ENCODE measurements at places on chromosomes 1 and 21.

DNA sequence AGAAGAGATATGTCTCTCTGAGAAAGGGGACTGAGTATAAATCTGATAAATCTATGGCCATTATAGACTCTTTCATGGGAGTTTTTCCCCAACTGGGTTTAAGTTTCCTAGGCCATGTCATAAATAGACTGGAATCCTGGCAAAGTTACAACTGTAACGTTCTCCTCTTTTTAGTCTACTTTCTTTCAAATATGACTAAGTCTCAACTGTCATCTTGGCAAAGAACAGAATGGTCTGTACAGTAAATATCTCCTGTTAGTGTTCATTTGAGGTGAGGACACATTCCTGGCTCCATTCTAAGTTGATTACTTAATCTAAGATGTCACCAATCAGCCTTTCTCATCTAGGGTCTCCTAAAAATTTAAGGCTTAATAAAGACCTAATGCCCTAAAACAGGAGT lies 300.5 kb downstream of the BRINP2 start:
- no peak for DNase-seq

GRCh38 chr1:50651476-50652263 lies 228.4 kb upstream of the DMRTA2 start:
- no peak for DNase-seq

DNA sequence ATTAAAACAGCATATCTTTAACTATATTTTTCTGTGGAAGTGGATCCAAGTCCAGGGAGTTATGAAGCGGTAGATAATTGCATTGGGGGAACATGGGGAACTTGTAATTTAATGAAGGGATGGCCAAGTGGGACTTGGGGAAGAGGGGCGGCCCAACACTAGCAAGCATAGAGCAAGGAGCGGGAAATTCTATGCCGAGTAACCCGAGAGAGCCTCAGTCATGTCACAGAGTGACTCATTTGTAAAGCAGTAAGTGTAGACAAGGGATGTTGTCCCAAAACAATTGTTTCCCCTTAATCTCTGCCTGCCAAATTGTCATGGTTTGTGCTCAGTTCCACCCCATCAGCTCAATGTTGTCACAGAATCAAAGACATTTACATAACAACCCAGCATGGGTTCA lies 620.1 kb downstream of the AJAP1 start:
- DNase-seq, result no peak

DNA sequence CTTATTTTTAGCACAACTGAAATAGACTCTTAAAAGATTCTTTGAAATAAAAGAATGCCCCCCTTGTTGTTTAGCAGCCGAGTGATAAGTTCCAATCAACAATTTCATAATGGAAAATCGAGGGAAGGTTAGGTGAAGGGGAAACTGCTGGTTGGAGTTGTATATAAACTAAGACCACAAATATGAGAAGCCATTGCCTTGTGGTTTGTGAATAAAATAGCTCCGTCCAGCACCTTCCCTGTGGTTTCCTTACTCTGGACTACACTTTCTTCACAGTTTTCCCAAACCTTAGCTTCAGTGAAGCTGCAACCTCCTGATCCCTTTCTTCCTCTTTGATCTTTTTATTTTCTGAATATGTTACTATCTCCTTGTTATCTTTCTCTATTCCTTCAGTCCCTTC lies 6.7 kb upstream of the RAB3GAP2 start:
- DNase-seq, result no peak

GRCh38 chr21:16084776-16085364 lies 355.1 kb downstream of the USP25 start:
- no peak for DNase-seq

DNA sequence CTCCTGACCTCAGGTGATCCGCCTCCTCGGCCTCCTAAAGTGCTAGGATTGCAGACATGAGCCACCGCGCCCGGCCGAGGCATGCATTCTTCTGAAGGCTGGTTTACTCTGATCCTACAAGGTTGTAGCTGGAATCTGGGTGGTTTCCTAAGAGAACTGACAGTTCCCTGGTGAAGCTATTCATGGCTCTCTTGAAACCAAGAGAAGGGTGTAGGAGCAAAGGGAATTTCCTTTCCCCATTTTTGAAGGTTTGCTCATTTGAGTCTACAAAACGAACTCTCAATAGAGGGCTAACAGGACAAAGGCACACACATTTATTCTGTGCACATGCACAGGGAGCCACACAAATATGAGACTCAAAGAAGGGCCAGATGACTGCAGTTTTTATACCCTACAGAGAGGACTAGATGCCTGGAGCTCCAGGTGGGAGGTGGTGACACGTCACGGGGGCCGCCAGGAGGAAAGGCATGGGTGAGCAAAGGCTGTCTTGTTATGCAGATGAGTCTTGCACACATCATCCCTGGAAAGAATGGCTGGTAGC lies 49.5 kb upstream of the ERRFI1 start:
- no peak for DNase-seq

DNA sequence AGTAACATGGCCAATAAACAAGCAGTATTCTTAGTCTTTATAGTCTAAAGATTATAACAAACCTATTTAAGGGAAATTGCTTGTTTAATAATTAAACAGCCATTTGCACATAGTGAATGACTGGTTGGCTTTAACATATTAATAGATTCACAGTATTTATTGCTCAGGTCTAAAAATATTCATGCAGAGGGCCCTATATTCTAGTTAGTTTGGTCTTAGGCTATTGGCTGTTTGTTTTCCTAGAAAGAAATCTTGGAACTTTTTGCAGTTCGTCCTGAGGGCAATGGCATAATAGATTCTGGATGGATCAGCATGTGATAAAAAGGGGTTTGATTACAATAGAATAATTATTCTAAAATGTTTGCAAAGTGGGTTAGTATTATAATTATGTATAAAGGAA lies 34.7 kb downstream of the BACH1 start:
- DNase-seq, result no peak

DNA sequence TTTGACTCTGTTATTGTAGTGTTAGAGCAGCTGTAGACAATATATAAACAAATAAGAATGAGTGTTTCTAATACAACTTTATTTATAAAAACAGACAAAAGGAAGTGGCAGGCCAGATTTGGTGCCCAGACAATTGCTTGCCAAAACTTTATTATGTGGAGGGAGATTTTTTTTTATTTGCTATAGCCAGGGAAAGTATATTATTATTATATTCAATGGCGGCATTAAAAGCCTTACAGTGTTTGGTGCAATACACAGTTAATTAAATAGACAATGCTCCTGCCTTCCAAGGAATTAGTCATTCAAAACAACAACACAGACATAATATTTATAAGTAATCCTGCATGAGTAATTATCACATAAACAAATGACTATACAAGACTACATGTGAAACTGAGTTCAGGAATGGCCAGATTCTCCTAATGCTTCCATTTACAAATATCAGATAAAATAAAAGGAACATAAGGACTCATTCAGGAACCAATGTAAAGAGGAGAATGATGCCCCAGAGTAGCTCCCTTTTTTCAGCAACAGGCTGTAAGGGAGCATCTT lies 10.6 kb upstream of the RC3H1 start:
- DNase-seq, result no peak

GRCh38 chr1:93981274-93981667 lies 72.0 kb upstream of the GCLM start:
- no peak for DNase-seq

DNA sequence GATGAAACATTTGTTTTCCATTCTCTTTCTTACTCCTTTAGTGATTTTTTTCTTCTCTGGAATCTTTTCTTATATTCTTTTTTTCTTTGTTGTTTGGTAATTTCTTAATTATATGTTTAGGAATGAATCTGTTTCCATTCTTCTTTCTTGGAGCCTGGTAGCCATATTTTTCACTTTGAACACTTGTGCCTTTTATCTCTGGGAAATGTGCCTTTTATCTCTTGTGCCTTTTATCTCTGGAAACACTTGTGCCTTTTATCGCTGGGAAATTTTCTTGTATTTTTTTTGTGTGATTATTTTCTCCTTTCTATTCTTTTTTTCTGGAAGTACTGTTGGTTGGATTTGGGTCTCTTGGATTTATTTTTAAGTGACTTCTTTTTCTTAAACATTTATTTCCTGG lies 118.2 kb downstream of the LEPR start:
- no peak for DNase-seq

GRCh38 chr1:93828367-93828755 lies 50.6 kb downstream of the DNTTIP2 start:
- no peak for DNase-seq

DNA sequence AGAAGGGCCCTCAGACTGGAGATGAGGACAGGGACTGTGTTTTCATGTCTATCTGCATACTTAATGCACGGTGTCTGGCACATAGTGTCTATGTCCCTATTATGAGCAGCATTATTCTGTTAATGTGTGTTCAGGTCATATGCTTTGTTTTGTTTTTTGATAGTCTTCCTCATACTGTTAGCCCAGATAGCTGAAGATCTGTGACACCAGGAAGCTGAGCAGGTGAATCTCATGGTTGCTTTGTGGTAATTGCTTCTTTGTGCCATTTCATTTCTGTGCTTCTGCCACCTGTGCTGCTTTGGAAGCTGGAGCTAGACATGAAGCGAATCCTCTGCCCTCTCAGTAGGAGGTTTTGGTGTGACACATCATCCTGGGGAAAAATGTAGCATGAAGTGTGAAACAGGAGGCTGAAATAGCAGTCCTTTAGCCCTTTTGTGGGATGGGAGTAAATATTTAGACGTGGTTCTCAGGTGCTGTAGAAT lies 15.8 kb downstream of the SMAP2 start:
- DNase-seq, result no peak

- DNase-seq, result no peak
Observed at GRCh38 chr1:159964144-159964543, 10.1 kb upstream of the SLAMF9 start.

GRCh38 chr1:115677182-115677555 lies 35.4 kb downstream of the VANGL1 start:
- DNase-seq, result no peak

- no peak for DNase-seq
Observed at GRCh38 chr1:116038679-116039078, 62.4 kb downstream of the SLC22A15 start.

DNA sequence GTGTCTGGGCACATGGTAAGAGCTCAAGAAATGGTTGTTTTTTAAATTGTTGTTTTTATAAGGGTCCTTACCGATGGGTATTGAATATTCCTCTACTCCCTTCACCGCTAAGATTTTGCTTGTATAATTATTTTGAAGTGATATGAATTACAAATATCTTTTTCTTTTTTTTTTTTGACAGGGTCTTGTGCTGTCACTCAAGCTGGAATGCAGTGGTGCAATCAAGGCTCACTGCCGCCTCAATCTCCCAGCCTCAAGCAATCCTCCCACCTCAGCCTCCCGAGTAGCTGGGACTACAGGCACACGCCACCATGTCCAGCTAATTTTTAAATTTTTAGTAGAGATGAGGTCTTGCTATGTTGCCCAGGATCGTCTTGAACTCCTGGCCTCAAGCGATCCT lies 27.1 kb upstream of the RAB3GAP2 start:
- DNase-seq, result no peak

DNA sequence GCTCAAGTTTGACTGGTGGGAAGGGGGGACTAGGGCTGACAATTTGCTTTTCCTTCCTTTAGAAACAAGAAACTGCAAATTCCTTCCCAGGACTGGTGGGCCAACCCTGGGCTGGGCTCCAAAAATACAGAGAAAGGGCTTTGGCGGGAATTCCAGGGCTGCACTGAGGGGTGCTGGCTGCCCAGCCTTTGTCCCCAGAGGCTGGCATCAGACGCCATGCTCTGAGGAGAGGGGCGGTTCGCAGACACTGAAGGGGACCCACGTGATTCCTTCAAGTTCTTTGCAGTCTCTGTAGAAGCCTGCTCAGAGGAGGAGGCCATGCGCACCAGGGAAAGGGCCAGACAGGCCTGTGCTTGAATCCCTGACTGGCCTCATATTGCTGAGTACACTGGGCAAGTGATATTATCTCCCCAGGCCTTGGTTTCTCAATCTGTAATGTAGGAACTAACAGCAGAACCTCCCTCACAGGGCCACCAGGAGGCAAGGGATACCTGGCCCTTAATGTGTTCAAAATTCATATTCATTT lies 119.5 kb downstream of the EPHB2 start:
- no peak for DNase-seq

DNA sequence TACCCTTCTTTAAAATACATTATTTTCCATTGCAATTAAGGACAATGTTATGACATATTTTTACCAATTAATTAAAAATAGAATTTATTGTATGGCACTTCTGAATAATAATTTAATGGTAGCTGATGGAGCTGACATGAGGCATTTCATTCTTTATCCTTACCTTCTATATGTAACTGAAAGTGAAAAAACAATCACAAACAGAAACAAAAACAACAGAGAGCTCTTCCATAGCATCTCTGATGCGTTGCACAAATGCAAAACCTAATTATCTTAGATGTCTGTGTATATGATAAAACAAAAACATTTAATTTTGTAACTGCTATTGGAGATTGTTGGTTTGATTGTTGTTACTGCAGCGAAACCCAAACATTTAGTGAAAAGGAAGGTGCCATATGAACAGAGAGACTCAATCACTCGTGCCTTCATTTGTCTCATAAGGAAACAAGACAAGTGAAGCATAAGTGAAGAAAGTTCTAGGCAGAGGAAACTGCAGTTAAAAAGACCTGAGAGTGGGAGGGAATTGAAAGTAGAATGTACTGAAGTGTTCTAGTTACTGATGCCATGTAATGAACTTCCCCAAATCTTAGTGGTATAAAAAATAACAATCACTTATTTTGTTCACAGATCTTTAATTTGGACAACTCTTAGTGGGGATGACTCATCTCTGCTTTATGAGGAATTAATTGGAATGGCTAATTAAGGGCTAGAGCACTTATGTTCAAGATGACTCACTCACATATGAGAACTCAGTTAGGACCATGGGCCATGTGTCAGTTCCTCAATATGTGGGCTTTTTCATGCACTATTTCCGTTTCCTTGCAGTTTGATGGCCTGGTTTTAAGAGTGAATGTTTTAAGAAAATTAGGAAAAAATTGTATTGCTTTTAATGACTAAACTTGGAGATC lies 245.0 kb upstream of the OLFM3 start:
- no peak for DNase-seq

GRCh38 chr1:159877695-159878444 lies 15.4 kb upstream of the VSIG8 start:
- no peak for DNase-seq

DNA sequence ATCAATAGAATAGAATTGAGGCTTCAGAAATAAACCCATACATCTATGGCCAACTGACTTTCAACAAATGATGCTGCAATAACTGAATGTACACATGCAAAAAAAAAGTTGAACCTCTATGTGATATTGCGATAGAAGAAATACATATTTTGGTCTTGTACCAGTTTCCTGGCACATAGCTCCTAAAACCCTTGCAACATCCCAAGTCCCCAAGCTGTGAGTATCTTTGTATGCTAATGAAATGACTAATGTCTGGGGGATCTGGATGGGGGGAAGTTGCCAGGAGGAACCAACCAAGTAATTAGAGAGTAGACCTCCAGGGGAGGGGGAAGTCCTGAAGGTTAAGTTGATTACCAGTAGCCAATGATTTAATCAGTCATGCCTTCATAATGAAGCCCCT lies 24.4 kb downstream of the BLZF1 start:
- no peak for DNase-seq

DNA sequence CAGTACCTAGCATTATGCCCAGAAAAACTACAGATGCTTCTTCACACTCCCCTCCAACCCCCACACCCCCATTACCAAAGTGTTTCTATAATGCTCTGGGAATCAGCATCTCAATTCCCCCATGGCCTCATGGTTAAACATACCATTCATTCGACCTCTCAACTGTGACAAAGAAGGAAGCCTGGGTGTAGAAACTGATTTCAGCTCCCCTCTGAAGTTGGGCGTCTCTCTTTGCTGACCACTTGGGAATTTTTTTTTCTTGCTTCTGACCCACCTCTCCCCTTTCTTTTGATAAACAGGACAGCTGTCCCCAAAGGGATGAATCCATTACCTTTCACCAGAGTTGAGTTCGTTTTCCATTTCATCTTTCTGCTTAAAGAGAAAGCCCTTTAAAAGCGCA lies 116.4 kb upstream of the HOOK1 start:
- DNase-seq, result no peak

- DNase-seq, result no peak
Observed at GRCh38 chr1:18409609-18410237, 71.0 kb upstream of the KLHDC7A start.
